Activated T-cell treated with anti-CD3 and anti-CD28 coated beads, Interleukin-2, amount 50 U/mL, for 24 hours (primary cell): ENCODE measurements at places on chromosomes 4 and X.

DNA sequence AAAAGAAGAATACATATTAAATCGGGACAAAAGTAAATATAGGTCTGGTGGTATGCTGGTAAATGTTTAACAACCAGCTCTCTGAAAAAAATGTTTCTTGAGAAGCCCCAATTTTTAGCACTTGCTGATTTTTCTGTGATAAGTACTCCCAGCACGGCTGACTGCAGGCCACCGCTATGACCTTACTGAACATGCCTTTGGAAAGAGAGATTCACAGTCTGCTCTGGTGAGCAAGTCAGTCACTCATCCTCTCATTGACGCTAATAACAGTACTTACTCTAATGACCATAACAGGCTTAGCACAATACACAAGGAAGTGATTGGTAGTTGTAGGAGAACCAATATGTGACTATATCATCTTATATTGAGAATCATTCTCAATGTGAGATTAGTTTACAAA is 98.9 kb upstream of the BLTP1 start:
- DNase-seq: no peak

DNA sequence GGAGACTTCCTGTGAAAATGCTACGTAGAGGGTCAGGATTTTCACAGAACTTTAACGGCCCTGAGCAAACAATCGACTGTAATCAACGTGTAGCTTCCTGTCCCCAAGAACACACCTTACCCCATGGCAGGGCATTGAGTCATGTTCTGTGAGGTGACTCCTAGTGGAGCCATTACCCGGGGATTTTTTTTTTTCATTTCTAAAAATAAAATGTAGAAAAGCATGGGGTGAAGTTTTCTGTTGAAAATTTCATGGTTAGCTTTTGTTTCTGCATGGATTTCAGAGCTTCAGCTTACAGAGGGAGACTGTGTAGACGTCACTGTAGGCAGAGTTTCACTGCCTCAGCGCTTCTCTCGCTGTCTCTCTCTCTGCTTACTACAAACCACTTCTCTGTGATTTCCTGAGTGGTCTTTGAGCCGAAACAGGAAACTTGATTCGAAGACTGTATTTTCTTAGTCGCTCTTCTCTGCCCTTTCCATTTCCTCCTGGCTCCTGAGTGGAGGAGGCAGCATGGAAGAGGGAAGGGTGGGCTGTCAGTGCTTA is 111.7 kb downstream of the NFKB1 start:
- DNase-seq: no peak

DNA sequence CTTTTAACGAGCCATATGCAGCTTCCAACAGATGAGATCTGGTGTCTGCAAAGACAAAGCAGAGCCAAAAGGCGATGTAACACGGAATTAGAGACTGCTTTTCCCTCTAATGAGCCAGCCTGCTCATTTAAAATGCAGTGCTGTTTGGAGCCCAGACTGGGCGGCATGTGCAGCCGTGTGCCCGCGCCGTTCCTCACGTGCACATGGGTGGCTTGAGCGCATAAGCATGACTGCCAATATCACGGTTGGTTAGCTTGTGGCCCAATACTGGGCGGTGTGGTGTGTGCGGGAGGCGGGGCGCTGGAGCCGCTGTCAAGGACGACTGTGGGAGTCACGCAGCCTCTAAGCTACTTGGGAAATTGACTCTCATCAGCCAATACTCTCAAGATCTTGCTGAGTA is 87.0 kb upstream of the SCOC start:
- no peak for DNase-seq

DNA sequence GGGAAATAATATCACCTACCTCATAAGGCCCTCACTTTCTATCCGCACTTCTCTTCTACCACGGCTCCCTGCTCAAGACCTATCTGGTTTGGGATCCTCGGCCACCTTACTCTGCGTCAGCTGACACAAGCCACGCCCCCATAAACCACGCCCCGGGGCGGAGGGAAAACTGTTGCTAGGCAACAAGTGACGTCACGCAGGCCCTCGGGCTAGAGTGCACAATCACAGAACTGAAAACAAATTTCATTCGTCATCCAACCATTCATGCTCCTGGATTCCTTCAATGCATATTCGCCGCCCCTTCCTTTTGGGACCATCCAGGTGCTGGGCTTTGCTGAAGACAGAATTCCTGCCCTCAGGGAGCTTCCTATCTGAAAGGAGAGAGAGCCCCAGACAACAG is 66.3 kb downstream of the SMC1A start:
- peak; percentile 49 for DNase-seq
